ENCODE measurements at places on chromosomes 2 and 18. TPM values are rescaled to one million over a fixed set of nuclear protein-coding genes. Genes with fewer than 3 reads are reported as not detected.

- no peaks in the 10 kb centered on the region for H3K4me1 ChIP-seq
- H3K4me3 ChIP-seq, result no peak overlapping the region
- H3K27me3 ChIP-seq, result no peaks in the 10 kb centered on the region
- H3K27ac ChIP-seq, result no peak overlapping the region
Measured at GRCh38 chr2:133240491-133241223, 327.6 kb downstream of the NCKAP5 start.

The AQP12B gene
- not detected for total RNA-seq

The UGT1A1 gene
- not detected for total RNA-seq

The ESPNL gene
- total RNA-seq, result 0.11 TPM

DNA sequence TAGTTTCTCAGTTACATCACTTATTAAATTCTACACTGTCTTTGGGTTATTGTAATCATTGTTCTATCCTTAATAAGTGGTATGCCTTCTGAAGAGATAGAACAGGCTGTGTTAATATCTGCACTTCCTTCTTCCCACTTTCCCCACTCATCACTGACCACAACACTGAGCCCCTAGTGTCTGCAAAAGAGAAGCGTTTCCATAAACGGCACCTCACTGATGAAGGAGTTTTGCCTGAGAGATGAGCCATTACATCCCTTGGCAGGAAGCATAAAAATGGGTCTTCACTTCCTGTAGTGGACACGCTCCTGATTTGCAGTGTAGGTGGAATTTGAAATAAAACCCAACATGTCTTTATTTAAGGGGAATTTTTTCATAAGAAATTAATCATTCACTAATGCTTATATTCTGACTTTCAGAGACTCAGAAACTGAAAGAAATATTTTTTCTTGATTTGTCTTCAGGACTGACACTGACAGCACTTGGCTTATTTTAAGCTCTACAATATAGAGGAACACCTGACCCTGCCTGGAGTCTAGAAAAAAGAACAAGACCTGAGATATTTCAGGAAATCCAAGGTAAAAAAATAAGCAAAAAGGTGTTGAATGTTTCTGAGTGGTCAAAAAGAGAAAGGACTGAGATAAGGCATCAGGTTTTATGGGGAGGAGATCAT lies 275.3 kb downstream of the RAD51AP2 start:
- H3K4me3 ChIP-seq, result no peak overlapping the region
- no peaks in the 10 kb centered on the region for H3K36me3 ChIP-seq
- no peaks in the 10 kb centered on the region for H3K4me1 ChIP-seq
- no peak for DNase-seq

DNA sequence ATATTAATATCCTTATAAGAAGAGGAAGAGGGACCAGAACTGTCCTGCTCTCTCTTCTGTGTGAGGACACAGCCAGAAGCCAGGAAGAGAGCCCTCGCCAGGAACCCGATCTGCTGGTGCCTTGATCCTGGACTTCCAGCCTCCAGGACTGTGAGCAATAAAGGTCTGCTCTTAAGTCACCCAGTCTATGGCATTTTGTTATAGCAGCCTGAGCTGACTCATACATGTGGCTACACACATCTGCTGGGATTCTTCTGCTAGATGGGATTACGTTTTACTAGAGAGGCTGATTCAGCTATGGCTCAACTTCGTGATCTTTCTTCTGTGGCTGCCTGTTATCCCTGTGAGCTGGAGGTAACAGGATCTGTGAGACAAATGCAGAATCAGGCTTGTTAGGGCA lies 29.6 kb downstream of the ARL4C start:
- H3K4me3 ChIP-seq, result no peak overlapping the region
- DNase-seq, result no peak
- H3K27ac ChIP-seq, result no peak overlapping the region
- H3K27me3 ChIP-seq, result peaks cover 3% of the 10 kb centered on the region

All from activated naive CD8-positive, alpha-beta T cell treated with anti-CD3 and anti-CD28 coated beads, Interleukin-2, amount 10 ng/mL, durations not matched to agents 7 days and 5 days (primary cell).